ENCODE measurements at places on chromosomes 13 and 19. TPM values are rescaled to one million over a fixed set of nuclear protein-coding genes. Genes with fewer than 3 reads are reported as not detected.

KLF1 gene
- total RNA-seq = 0.45 TPM

CGB5 gene
- total RNA-seq = not detected

SULT2A1 gene
- total RNA-seq = not detected

GRCh38 chr19:19385896-19386869 lies 19.3 kb upstream of the GATAD2A start:
- DNase-seq = peak; percentile 77
- no peaks in the 10 kb centered on the region for H3K27me3 ChIP-seq
- peak overlapping the region; percentile 91 for H3K27ac ChIP-seq
- H3K36me3 ChIP-seq = peaks cover 11% of the 10 kb centered on the region
- H3K4me1 ChIP-seq = peaks cover 48% of the 10 kb centered on the region

GRCh38 chr13:113970810-113971470 lies 2.9 kb downstream of the C13orf46 start:
- H3K27ac ChIP-seq = no peak overlapping the region
- DNase-seq = no peak
- H3K4me3 ChIP-seq = no peak overlapping the region
- no peaks in the 10 kb centered on the region for H3K4me1 ChIP-seq

DNA sequence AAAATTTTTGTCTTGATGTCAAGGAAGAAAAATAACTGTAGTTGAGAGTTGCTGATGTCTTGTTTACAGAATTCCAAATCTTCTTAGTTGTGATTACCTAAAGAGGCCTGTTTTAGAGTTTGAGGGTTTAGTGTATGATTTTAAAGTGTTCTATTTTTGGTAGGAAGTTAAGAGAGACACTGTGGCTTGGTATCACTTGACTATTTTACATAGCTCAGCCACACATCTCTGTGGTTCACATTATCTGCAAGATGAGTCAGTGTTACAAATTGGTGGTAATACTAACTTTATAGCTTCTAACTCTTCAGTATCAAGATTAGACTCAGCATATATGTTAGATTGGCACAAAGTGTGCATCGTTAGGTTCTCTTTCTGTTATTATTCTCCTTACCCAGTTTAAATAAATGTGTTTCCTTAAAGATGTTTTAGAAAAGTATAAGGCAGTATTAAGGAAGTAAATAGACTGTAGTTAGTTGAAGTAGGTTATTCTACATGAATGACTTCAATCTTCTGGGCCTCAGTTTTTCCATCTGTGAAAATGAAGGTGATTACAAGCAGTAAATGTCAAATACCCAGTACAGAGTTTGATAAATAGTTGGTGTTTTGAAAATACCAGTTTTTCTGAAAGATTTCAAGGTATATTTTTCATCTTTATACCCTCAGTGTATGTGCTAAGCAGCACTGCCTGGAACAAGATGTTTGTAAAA lies 33.4 kb downstream of the COG6 start:
- no peak overlapping the region for H3K4me3 ChIP-seq
- no peaks in the 10 kb centered on the region for H3K27me3 ChIP-seq
- H3K4me1 ChIP-seq = peaks cover 19% of the 10 kb centered on the region
- DNase-seq = no peak
- H3K27ac ChIP-seq = peak overlapping the region; percentile 83
